ENCODE measurements at places on chromosomes 2 and 18. TPM values are rescaled to one million over a fixed set of nuclear protein-coding genes. Genes with fewer than 3 reads are reported as not detected.

EGR4 gene
- total RNA-seq: not detected

POTEI gene
- total RNA-seq: not detected

TMEM178A gene
- total RNA-seq: 3.2 TPM

SLC9A2 gene
- 0.15 TPM for total RNA-seq

Measured in left ventricle myocardium superior (tissue), 1 donor.